ENCODE measurements at places on chromosomes 5 and 9. TPM values are rescaled to one million over a fixed set of nuclear protein-coding genes. Genes with fewer than 3 reads are reported as not detected.

GRCh38 chr5:35651002-35651756, 33.5 kb downstream of the SPEF2 start:
- peak; percentile 58 for DNase-seq

DNA sequence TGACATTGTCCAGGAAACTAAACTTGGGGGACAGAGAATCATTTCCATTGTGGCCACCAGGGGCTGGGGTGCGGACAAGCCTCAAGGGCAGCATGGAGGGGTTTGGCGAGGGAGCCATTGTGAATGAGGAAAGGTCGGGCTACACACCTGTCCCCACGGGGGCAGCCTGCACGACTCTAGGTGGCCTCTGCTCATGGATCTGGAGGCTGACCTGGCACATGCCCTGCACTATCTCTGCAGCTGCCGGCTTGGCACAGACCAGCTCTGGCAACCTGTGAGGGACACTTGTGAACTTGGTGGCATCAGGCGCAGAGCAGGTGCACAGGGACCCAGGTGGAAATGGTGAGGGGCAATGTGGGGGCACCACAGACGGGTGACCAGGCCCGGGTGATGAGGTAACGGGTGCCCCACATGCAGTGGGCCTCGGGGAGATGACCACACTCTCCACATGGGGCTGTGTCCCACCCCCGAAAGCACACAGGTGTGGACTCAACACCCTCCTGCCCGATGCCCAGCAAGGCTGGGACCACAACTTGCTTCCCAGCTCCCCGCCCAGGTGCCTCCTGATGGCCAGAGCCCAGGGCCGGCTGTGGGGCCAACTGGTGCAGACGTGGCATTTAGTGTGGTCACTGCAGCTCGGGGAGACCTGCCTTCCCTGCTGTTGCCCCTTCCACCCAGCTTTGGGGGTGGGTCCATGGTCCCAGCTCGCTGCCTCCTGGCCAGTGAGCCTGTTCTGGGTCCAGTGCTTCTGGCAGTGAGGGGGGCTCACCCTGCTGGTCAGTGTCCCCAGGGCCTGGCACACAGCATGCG, 60.9 kb upstream of the UBAC1 start:
- DNase-seq = no peak

DNA sequence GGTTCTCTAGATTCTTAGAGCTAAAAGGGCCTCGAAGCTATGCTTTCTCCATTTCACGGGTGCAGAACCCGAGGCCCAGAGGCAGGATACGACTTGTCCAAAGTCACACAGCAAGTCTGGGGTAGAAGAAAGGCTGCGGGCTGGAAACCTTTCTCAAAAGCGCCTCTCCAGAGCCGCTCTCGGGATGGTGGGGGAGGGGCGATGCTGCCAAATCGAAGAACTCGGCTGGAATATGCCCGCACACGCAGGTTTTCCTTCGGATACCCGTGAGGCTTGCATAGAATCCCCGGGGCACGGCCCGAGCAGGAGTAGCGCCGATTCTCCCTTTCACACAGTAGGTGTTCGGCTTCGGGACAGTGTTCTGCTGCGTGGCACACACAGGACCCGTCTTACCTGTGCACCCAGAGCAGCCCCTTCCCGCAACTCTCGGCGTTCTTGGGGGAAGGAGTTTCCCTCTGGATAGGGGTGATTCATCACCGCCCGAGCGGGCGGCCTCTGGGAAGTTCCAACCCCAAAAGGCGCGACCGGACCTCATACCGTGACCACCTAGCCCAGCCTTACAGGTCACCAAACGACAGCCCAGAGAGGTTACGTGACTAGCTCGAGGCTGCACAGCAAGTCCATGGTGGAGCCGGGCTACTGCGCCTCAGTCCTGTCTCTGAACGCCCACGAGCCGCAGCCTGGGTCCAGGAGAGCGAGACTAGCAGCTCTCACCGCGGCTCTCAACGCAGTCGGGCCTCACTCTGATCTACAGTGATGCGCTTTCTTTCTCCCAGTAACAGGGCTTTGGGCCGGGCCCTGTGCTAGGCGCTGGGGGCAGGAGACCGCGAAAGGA, 4.1 kb downstream of the PAX5 start:
- DNase-seq = no peak

GRCh38 chr5:38451074-38451725, 105.2 kb downstream of the LIFR start:
- DNase-seq = no peak

- DNase-seq = no peak
Measured at GRCh38 chr5:156420665-156421064, 93.7 kb downstream of the SGCD start.

- DNase-seq = no peak
Measured at GRCh38 chr5:149487672-149488071, 63.6 kb downstream of the CSNK1A1 start.

DNA sequence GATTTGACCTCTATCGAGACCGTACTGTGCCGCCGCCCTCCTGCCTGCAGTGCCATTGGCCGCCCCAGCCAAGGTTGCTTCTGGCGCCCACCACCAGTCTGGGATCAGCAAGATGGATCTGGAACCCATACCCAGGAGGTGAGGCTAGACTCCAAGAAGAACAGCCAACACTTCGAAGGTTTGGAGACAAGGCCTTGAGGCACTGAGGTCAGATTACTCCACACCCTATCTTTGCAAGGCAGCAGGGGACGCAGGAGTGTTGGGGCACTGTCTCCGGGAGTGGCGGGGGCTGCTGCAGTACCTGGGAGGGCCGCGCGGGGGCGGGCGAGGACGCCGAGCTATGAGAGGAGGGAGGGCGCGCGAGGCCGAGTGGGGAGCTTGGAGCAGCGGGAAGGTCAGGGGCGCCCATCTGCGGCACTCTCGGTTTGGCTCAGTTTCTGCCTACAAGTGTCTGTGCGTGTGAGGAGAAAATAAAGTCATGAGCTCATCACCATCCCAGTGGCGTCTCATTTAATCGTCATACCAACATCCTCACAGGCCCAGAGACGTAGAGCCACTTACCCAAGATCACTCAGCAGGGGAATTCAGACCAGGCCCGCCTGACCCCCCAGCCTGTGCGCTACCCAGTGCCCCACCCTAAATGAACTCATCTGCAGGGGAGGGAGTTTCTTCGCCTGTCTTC, 20.5 kb upstream of the PSD2 start:
- DNase-seq = peak; percentile 83

GRCh38 chr5:1634337-1634661, 110.5 kb upstream of the LPCAT1 start:
- no peak for DNase-seq

GRCh38 chr5:31617867-31618266, 21.1 kb upstream of the PDZD2 start:
- DNase-seq = no peak

DNA sequence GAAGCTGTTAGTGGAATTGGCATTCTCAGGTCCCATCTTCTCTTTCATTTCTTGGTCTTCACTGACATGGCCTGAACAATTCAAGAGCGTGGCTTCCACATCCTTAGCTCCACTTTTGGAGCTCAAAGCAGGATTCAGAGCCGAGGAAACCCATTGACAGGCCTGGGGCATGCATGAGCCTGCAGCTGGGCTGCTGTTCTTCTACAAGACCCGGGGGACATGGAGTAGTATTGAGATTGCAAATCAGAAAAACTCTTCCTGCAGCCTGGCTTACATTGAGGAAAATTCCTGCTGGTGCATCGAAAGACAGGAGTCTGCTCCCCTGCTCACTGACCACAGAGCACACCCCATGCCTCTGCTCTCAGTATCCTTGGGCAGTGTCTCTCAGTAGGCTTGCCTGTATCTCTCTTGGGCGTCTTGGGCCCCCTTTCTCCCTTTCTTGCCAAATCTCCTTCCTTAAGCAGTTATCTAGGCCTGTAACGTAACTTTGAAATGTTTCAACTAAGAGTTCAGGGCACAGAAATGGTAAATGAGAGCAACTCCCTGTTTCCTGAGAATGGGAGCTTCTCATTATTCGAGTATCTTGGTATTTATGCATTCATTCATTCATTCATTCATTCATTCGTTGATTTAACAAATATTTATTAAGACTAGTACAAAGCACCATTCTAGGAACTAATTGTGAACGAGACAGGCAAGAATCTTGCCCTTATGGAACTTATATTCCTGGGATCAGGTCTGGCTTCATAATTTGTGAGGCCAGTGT, 603.6 kb upstream of the CLINT1 start:
- no peak for DNase-seq

DNA sequence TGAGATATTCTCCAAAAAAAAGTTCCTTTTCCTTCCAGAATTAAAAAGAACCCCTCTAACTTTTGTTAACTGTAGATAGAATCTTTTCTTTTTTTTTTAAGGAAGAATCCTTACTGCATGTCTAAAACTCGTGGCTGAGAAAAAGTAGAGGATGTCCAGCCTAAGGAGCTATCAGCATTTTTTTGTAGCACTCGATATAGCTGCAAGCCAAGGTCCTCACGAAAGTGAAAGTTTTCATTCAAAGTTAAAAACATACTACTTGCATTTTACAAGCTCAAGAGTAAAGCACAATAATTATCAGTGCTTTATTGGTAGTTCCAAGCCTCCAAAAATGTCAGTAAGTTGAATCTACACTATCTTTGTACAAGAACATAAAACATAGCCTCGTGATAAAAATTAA, 28.7 kb upstream of the ZSWIM6 start:
- DNase-seq = no peak

- no peak for DNase-seq
Measured at GRCh38 chr5:43233946-43234345, 41.9 kb downstream of the NIM1K start.

GRCh38 chr5:434443-435146, 8.4 kb upstream of the EXOC3 start:
- DNase-seq = no peak

GRCh38 chr9:127809540-127810377, 7.1 kb downstream of the FPGS start:
- peak; percentile 79 for DNase-seq

GRCh38 chr5:95939465-95939864, 22.2 kb downstream of the ELL2 start:
- no peak for DNase-seq

DNA sequence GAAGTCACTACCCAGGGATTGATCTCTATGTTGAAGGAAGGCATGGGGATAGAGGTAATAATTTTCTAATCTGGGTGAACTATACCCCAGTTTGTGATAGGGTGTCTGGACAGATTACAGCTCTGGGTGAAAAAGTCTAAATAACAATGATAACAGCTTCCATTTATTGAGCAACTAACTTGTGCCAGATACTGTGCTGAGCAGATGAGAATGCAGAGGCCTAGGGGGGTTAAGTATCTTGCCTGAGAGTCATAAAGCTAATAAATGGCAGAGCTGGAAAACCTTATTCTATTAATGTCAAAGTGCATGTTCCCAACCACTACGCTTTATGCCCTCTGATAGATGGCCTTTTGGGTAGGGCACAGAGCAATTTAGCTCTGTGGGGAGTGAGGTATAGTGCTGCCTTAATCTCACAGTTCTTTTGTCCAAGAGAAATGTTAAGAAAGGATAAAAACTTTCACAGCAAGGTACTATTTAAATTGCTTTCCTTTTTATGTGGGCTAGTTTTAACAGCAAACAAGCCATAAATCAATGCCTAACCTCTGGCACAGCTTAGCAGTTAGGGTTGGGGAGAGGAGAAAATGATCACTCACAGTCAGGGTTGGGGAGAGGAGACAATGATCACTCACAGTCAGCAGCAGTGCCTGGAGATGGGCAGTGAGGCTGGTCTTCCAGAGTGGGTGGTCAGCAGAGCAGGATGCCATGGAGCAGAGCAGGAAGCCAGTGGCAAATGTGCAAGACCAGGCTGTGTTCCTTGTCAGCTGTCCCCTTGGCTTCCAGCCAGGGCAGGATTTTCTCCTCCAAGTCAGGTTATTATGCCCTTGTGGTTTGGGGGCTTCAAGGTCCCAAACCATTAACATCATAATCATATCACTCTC, 187.0 kb downstream of the CARTPT start:
- no peak for DNase-seq

GRCh38 chr5:44935262-44935661, 126.5 kb downstream of the MRPS30 start:
- no peak for DNase-seq

DNA sequence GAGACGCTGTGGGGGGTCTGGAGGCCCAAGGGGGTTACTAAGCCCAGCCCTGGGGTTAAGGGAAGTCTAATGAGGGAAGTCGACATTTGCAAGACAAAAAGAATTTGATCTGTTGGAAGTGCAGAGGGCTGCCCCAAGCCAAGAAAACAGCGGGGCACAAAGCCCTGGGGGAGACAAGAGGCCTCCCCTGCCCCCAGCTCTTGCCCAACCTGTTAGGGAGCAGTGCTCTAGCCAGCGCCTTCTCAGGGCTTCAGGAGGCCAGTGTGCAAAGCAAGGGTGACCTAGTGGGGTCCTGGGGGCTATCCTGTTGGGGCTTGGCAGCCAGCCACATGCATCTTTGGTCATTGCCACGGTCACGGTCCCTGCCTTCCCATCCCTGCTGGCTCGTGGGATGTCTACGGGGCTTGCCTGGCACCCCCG, 25.2 kb downstream of the GFI1B start:
- no peak for DNase-seq

DNA sequence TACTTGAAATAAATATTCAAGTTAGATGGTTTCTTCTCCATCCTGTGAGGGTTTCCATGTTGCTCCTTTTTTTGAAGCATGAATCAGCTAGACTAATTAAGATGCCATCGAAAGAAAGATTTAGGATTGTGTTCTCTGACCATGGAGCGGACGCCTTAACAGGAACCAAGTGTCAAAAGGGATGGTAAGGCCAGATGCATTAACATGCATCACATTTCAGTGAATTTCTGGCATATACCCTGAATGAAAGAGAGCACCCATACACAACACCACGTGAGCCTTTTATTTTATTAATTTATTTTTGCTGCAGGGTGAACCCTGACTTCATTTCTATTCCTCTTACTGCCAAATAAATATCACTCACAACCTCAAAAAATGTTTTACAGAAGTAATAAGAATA, 1045.3 kb upstream of the ARRDC3 start:
- no peak for DNase-seq

- DNase-seq = no peak
Measured at GRCh38 chr5:74490814-74491213, 149.7 kb downstream of the ENC1 start.

DNA sequence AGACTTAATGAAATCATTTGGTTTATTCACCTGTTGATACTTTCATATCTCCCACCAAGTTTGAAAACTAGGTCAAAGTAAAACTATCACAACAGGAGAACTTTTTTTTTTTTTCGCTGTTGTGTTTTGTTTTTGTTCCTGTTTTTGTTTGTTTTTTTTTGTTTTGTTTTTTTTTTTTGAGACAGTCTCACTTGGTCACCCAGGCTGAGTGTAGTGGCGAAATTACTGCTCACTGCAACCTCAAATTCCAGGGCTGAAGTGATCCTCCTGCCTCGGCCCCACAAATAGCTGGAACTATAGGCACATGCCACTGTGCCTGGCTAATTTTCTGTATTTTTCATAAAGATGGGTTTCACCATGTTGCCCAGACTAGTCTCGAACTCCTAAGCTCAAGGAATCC, 49.3 kb downstream of the MLLT3 start:
- no peak for DNase-seq

- no peak for DNase-seq
Measured at GRCh38 chr9:133049043-133049442, 12.7 kb upstream of the CEL start.

- DNase-seq = no peak
Measured at GRCh38 chr5:113054899-113055298, 78.3 kb downstream of the DCP2 start.

Gene RAB3C
- 2.9 TPM for total RNA-seq

Gene SMIM32
- 7.9 TPM for total RNA-seq

Gene MAP1B
- 6.5 TPM for total RNA-seq

Gene TMEM232
- total RNA-seq = 1.0 TPM

Gene PKD2L2
- not detected for total RNA-seq

Gene OTP
- not detected for total RNA-seq

Gene PRRX2
- total RNA-seq = 0.38 TPM

Gene IFNE
- not detected for total RNA-seq

Gene NUTM2G
- not detected for total RNA-seq

Gene PHF24
- 1.3 TPM for total RNA-seq

Gene FOXD4L5
- 0.29 TPM for total RNA-seq

Gene FGD3
- total RNA-seq = 5.4 TPM
